Stimulated activated CD8-positive, alpha-beta memory T cell treated with anti-CD3 and anti-CD28 coated beads, Interleukin-4, amount 100 ng/mL, for 1 hour (primary cell): ENCODE measurements at places on chromosomes 7 and 10.

GRCh38 chr10:97383159-97383558 is 18.0 kb downstream of the RRP12 start:
- DNase-seq = no peak

- no peak for DNase-seq
These were observed 297.0 kb downstream of the PHTF2 start for GRCh38 chr7:78095549-78095948.

GRCh38 chr10:109866168-109866994 is 56.9 kb downstream of the XPNPEP1 start:
- no peak for DNase-seq

- no peak for DNase-seq
These were observed 331.9 kb upstream of the LRRN3 start for GRCh38 chr7:110759069-110759468.

DNA sequence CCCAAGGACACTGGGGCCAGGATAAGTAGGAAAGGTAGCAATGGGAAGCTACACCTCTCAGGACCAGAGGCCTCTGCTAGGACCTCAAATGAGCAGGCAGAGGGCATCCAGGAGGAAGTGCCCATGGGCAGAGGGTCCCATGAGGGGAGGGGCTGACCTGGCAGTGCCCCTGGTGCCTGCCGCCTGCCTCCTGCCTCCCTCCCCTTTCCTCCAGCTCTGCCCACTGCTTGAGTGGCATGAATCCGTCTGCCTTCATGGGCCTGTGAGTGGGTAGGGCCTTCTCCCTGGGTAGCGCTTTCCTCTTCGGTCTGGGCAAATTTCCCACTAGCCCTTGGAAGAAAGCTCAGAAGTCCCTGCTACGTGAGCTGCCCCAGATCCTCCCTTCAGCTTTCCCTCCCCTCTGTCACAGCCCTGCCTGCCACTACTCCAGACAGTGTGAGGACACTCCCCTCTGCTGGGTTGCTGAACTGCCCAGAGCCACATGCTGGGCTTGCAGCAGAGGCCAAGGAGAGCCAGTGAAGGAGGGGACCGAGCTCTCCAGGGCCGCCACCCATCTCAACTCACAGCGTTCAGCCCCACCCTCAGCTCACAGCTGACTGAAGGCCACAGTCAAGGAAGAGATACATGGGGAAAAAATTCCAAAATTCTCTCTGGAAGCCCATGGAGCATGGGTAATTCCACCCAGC is 141.4 kb downstream of the ARHGAP22 start:
- no peak for DNase-seq

DNA sequence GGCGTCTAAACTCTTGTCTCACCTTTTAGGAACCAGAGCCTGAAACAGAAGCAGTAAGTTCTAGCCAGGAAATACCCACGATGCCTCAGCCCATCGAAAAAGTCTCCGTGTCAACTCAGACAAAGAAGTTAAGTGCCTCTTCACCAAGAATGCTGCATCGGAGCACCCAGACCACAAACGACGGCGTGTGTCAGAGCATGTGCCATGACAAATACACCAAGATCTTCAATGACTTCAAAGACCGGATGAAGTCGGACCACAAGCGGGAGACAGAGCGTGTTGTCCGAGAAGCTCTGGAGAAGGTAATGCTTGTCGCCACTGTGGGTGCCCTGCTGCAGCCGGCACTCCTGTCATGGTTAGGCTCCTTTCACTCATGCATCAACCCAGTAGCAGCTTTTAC is 113.1 kb downstream of the ZMYND11 start:
- no peak for DNase-seq

DNA sequence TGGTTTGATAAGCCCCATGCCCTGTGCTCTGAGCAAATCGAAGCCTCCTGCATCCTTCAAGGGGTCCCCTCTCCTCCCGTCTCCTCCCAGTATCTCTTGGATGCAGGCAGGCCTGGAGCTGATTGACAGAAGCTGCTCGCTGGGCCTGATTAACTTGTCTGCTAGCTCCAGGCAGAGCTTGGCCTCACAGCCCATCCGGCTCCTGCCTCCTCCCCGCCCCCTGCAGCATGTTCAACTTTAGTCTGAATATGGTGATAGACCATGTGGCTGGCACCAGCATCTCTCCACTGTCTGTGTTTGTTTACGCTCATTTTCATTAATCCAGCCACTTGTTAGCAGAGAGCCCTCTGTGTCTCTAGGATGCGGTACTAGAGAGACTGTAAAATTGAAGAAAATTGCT is 432.2 kb downstream of the DPP6 start:
- DNase-seq = no peak

DNA sequence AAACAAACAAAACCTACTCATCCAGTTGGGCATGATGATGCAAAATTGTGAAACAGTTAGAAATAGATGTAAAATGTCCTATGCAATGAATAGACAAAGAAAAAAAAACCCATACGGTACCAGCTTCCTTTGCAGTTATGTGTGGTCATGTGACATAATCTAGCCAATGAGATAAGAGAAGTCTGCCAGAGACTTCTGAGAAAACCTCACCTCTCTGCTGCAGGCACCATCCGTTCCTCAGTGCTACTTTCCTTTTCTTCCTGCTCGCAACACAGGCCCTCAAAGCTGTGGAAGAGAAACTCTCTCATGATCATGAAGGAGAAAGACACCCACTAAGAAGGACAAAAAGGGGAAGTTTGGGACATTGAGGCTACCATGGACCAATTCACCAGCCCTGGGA is 76.8 kb upstream of the CARD11 start:
- DNase-seq = no peak

DNA sequence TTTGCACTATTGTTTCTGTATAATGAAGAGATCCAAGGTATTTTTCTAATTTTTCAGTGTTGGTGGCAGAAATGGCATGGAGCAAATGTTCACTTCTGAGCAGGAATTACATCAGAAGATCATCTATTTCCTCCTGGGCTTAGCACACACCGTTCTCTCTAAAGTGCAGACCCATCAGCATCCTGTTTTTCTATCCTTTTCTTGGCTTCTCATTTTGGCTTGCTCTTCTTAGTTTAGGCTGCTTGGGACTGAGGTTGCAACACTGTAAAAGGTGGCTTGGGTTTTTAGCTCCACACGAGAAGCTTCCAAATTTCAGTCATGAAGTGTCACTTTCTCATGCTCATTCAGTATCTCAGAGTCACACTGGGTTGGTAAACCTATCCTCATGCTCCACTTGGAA is 79.9 kb upstream of the SMIM30 start:
- DNase-seq = no peak

GRCh38 chr10:18681971-18682411 is 22.8 kb downstream of the ARL5B start:
- DNase-seq = no peak

DNA sequence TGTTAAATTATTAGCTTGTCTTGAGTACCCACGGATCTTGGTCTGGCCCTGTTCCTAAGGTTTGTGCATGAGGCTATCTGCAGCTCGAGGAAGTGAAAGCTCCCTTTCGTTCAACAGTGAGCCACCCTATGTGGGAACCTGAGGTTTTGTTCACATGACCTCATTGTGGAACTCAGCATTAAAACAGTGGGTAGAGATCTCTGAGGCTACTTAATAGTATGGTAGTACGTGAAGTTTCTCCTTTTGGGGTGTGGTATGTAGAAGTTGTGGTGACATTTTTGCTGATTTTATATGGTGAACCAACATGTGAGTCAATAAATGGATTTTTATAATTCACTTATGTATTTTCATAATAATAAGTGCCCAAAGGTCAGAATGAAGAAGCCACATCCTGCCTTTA is 252.7 kb upstream of the FERD3L start:
- DNase-seq = no peak

GRCh38 chr7:157493017-157493416 is 156.2 kb downstream of the DNAJB6 start:
- no peak for DNase-seq

- no peak for DNase-seq
These were observed 157.3 kb upstream of the CDK1 start for GRCh38 chr10:60621018-60621417.

- no peak for DNase-seq
These were observed 200.0 kb downstream of the WDR11 start for GRCh38 chr10:121051171-121051570.

DNA sequence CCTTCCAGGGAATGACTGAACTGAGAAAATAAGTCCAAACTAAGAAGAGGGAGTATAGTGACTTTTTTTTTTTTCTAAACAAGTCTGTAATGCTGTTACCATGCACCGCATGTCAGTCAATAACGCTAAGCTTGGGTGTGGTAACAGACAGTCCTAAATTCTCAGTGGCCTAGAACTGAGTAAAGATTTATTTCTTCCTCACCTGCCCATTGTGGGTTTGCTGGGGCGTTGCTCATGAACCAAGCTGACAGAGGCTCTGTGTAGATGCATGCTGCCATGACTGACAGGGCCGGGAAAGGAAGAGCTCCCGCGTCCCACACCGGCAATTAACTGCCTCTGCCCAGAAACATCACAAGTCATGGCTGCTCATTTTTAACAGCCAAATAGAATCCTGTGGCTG is 25.5 kb upstream of the PRKG1 start:
- DNase-seq = no peak

DNA sequence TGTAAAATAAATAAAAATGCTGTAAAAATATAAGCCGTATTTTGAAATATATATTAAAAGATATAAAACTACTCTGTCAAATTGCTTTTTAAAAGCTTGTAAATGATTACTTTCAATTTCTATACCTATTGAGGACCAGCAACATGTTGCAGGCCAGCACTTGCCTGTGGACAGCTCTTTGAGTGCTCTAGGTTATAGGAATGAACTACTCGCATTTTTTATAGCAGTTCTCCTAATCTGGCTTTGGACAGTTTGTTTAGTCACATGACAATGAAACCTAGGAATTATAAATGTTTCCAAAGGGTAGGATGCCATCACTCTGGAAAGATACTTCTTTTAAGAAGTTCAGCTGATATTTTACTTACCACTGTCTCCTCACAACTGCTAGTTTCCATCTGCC is 117.7 kb upstream of the PTPRZ1 start:
- DNase-seq = no peak

DNA sequence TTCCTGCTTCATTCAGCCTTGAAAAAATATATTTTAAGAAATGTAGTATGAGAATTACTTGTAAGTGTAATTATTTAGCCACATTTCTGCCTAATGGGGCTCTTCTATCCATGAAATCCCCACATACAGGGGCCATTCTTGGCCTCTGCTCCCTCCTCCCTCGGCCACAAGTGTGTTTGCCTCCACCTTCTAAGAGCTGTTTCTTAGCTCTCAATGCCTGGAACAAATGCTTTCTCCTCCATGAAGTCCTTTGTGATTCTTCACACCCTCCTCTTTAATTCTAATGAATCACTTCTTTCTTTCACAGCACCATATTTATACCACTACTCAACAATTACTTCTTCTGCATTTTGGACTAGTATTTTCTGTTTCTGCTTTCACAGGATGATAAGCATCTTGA is 88.8 kb upstream of the BET1 start:
- DNase-seq = no peak

GRCh38 chr7:91293136-91293535 is 28.9 kb downstream of the FZD1 start:
- DNase-seq = no peak

GRCh38 chr10:27558612-27559020 is 54.5 kb downstream of the RAB18 start:
- no peak for DNase-seq

- DNase-seq = no peak
These were observed 83.4 kb upstream of the BMPER start for GRCh38 chr7:33821970-33822369.
